ENCODE measurements at places on chromosomes 11 and 22.
A peak's percentile ranks its signal among the peaks of the same experiment; 100 is the strongest.

DNA sequence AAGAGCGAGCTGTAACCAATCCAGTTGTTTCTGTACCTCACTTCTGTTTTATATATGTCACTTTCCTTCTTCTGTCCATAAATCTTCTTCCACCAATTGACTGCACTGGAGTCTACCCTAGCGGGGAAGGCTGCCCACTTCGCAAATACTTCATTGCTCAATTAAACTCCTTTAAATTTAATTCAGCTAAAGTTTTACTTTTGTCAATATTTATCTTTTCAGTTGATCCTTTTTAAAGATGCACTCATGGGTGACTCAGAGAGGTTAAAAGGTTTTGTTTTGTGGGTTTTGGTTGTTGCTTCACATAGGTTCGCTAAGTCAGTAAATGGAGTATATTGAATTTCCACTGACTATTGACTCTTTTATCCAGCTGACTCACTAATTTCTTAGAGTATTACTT, 597.2 kb downstream of the DLG2 start:
- DNase-seq = peak; percentile 46

GRCh38 chr22:45503050-45503815, 550 bp downstream of the FBLN1 start:
- no peak for DNase-seq

DNA sequence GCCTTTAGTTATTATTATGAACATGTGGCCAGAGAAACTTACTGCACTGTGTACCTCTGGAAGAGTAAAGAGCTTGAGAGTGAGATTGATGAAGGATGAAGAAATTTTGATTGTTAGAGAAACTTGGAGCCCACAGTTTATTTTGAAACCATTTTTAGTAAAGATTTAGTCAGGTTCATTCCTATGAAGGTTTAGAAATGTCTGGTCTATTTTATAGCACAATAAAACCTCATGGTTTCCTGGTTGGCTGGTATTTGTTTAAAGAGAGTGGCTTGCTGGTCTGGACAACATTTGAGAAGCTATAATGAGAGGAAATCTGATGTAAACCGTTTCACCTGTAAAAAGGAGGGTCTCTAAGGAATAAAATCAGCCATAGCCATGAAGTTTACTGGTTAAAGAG, 8.8 kb upstream of the PDE3B start:
- DNase-seq = no peak

DNA sequence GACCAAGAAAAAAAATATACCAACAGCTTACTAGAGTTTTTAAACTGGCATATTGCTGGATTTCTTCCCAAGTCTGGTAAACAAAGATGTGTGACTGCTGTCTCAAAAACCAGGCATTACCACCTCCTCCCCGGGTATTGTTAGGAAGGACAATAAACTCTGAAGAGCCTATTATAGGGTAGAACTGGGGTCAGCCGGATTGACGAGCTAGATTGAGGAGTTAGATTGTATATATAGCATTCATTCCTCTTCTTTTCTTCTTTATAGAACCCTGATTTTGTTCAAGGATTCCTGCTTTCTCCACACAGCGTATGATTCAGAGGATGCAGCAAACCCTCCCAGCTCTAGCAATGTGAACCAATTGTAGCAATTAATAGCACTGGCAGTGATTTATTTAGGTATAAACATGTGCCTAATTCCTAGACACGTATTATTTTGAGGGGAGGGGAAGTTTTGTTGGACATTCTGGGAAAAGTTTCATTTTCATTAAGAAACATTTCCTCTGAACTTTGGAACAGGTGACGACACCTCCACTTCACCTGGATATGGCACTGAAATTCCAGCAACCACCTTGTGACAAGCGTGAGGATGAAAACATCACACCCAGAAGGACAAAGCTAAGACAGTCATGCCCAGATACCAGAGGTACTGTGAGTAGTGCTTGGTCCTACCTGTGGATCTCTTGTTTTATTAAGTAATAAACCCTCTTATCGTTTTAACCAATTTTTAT, 679.4 kb upstream of the KIRREL3 start:
- no peak for DNase-seq

GRCh38 chr11:695288-695537, 191 bp upstream of the DEAF1 start:
- no peak for DNase-seq

- DNase-seq = no peak
Measured at GRCh38 chr11:16047073-16047472, 309.3 kb downstream of the SOX6 start.

GRCh38 chr22:23060612-23061400, 9.5 kb upstream of the GNAZ start:
- DNase-seq = no peak

DNA sequence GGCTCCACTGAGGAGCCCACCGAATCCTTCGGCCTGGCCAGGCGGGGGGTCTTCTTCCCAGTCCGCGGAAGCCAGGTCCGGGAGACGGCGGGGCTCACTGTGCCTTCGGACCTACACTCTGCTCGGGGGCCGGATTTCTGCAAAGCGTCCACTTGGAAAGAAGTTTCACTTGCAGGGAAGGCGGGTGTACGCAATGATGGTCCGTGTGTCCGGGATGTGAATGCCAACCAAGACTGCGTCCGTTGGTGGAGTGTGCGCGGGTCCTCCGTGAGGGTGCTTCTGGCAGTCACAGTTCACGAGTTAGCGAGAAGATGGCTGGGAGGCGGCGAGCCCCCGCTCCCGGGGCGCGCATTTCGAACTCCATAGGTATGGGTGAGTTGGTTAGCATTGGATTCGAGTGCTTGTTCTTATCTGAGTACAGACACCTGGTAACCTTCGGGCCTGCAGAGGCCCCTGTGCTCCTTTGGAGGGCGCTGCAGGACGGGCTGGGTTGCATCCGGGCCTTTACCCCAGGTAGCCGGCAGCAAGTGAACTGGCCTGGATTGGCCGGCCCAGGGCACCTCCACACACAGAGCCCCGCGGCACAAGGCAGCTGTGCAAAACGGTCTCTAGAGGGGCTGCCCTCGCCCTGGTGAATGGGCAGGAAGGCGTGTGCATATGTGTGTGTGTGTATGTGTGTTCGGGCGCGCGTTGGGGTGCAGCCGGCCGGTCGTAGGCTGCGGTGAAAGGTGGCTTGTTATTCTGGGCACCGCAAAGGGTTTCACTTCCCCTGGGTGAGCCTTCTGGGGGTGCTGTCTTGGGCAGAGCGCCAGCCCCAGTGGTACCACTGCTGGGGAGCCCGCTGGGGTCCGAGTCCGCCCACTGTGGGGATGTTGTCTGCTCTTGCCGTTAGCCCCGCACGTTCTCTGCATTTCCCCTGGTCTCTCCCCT, 13.3 kb upstream of the CYP2R1 start:
- DNase-seq = no peak

DNA sequence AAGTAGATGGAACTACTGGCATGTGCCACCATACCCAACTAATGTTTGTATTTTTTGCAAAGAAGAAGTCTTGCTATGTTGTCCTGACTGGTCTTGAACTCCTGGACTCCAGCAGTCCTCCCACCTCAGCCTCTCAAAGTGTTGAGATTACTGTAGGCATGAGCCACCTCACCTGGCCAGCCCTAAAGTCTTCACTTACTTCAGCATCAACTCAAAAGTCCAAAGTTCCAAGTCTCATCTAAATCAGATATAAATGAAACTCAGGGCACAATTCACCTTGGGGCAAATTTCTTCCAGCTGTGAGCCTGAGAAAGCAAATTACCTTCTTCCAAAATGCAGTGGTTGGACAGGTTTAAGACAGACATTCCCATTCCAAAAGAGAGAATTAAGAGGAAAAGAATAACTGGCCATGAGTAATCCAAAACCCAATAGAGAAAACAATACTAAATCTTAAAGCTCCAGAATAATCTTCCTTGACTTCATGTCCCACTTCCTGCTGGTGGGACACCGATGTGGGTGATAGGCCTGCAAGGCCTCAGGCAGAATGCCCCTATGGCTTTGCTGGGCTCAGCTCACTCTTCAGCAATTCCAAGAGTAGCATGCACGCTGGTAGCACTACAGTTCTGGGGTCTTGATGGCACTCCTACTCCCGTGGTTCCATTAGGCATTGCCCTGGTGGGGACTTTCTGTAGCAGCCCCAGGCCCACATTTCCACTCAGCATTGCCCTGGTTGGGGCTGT, 50.3 kb downstream of the TUG1 start:
- DNase-seq = no peak

- DNase-seq = no peak
Measured at GRCh38 chr22:26086359-26086758, 82.9 kb upstream of the SEZ6L start.

DNA sequence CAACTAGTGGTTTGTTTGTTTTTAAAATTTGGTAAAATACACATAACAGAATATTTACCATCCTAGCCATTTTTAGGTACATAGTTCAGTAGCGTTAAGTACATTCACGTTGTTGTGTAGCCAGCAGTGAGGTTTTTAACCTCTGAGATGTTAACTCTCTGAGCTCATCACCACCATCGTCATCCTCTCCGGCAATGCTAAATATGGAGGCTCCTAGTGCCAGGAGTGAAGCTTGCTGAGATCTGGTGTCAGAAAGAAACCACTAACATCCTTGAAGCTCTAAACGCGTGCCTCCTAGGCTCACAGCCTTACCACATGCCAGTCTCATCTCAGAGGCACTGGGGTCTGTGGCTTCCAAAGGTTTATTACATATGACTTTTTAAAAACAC, 330.2 kb upstream of the B3GAT1 start:
- no peak for DNase-seq

- no peak for DNase-seq
Measured at GRCh38 chr22:26565181-26565580, 24.8 kb downstream of the TPST2 start.

Data from AG04450 (cell line).